ENCODE measurements at places on chromosomes 6 and 20. TPM values are rescaled to one million over a fixed set of nuclear protein-coding genes. Genes with fewer than 3 reads are reported as not detected.

DNA sequence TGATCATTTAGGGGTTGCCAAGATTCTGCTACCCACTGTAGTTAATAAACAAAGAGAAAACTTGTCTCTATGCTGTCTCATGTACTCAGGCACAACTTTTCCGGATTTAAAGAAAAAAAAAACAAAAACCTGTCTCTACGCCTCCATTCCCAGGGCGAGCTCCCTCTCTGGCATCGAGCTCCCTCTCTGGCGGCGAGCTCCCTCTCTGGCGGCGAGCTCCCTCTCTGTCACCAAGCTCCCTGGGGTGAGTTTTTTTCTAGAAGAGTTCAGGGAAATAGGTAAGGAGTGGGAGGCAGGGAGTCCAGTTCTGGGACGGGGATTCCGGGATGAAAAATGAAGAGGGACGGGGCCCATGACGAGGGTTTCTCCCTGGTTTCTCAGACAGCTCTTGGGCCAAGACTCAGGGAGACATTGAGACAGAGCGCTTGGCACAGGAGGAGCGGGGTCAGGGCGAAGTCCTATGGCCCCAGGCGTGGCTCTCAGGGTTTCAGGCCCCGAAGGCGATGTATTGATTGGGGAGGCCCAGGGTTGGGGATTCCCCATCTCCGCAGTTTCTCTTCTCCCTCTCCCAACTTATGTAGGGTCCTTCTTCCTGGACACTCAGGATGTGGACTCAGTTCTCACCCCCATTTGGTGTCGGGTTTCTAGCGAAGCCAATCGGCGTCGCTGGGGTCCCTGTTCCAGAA is 16.5 kb upstream of the HLA-A start:
- DNase-seq = peak; percentile 37

GRCh38 chr6:609905-610304 is 47.0 kb downstream of the HUS1B start:
- no peak for DNase-seq

DNA sequence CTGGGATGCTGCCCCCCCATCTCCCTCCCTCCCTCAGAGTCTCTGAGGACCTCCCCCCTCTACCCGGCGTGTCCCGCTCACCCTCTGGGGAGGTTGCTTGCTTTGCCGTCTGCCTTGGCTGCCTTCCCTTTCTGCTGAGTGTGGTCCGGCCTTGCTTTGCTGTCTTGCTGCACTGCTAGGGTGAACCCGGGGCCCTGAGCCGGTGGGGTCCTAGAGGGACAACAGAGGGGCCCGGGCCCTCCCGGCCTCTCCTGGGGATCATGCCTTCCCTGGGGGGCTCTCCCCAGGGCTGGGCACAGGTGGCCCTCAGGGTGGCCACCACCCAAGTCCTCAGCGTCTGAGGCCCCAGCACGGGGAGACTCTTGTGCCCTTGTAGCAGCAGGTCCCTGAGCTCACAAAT is 19.3 kb downstream of the SLCO4A1 start:
- no peak for DNase-seq

DNA sequence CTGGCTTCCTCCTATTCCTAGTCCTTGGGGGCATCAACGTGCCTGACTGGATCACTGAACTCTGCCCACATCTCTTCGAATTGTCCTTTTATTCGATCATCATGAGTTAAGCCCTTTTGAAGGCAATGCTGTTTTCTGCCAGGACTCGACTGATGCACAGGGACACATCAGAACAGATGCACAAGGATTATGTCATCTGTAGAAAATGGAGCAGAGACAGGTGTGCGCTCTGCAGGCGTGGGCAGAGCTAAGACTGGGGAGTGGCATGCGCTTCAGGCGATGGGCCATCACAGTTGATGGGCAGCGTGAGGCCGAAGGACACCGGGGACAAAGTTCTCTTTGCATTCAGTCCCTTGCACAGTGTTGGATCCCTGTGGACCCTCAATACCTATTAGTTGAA is 13.1 kb downstream of the GABRR1 start:
- DNase-seq = no peak

- DNase-seq = no peak
These were observed 19.6 kb downstream of the CTNNBL1 start for GRCh38 chr20:37713396-37713795.

DNA sequence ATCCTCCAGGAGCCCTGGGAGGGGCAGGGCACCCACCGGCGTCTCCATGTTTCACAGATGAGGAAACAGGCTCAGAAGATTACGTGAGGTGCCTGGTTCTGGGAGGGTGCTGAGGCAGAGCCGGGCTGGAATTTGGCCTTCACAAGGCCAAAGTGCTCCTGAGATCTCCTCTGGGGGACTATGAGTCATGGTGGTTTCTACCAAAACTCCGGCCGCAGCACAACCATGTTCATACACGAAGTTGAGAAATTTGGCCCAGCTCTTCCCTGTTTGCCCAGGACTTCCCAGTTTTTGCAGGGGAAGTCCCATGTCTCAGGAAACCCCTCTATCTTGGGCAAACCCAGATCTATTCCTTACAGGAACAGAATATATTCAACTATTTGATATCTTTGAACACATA is 172.9 kb upstream of the CDYL start:
- peak; percentile 97 for DNase-seq

DNA sequence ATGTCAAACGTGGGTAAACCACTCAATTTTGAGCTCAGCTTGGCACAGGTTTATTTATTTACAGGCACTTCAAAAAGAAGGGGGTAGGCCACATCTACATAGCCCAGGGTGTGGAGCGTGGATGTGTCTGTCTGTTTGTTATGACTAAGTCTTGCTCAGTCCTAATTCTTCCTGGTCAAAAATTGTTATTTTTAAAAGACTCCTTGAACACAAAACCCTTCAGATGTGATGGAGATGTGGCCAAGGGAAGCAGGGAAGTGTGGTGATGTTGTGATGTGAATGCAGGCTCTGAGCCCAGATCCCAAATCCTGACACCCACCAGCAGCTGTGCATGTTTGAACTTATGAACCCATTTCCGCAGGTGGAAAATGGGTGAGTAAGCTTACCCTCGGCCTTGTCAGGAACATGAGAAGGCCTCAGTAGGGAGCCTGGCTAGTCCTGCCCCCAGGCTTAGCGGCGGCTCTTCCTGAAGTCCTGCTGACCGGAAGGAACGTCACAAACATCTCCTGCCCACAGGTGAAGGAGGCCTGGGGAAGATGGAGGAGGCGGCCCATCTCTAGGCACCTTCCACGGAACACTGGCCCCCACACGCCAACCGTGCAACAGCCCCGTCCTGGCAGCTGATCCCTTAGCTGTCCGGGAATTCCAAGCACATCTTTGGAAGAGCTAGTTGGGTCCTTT is 119.7 kb downstream of the MYLK4 start:
- no peak for DNase-seq

DNA sequence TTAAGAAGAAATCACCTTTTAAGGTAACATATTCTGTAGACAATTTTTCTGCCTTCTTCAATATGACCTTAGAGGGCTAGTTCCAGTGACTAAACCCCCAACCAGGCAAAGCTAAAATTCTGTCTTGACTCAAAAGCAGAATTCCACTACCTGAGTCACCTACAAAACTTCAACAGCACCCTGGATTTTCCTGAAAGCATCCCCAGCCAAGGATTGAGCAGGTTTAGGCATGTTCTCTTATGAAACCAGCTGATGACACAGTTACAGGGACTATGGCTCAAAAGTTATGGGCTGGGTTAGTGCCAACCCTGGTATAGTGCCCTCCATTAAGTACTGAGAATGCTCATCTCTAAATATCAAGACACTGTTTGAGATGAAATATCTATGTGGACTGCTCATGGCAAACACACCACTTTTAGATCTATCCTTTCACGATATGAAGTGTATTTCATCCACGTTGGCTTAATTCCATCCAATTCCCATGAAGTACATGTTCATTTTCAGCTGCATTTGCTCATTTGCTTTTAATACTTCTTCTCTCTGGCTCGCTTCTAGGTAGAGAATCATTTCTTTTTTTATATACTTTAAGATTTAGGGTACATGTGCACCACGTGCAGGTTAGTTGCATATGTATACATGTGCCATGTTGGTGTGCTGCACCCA is 53.6 kb upstream of the TNFAIP3 start:
- no peak for DNase-seq

- peak; percentile 59 for DNase-seq
These were observed 241.4 kb downstream of the IBTK start for GRCh38 chr6:82006027-82006738.

DNA sequence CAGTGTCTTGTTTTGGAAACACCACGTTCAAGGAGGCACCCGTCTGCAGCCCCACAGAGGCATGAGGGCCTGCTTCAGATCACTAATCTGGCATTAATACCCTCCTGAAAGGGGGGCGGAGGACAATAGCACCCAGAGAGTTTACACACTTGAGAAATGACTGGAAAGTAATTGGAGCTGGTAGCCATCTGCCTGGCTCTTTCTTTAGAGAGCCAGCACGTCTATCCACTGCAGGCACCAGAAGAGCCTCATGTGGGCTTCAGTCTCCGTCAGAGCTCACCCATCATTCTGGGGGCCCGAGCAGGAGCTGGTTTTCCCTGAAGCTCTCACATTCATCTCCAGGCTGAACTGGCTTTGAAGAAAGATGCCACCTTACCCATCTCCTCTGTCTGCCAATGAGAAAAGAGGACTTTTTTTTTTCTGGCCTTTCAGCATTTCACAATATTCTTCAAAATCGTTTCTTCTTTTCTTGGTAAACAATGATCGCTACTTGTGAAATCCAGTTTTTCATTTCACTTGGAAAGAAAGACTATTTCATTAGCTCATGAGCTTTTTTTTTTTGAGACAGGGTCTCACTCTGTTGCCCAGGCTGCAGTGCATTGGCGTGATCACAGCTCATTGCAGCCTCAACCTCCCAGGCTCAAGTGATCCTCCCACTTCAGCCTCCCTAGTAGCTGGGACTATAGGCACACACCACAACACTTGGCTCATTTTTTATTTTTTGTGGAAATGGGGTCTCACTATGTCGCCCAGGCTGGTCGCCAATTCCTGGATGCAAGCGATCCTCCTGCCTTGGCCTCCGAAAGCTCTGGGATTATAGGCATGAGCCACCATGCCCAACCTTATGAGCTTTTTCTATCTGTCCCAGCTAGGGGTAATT is 124.7 kb upstream of the ZNF217 start:
- no peak for DNase-seq

- DNase-seq = no peak
These were observed 402.5 kb upstream of the FKBP1C start for GRCh38 chr6:62808565-62809293.

DNA sequence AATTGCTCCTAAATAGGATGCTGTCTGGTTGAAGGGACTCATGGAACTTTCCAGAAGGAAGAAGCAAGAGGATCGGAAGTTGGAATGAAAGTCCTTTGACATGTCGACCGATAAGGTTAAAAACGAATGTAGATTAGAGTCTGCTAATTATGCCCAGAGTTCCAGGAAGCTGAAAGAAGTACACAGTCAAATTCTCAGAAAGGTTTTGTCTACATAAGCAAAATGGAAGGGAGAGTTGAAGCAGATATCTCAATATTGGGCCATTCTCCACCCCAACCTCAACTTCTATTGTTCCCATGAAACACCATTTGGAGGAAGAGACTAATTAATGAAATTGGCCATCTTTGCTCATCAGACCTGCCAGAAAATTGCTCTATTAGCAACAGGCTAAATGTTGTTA is 64.0 kb downstream of the CAP2 start:
- DNase-seq = no peak

GRCh38 chr6:141790921-141791320 is 341.8 kb upstream of the GJE1 start:
- no peak for DNase-seq

GRCh38 chr6:131398176-131398575 is 174.8 kb upstream of the ARG1 start:
- peak; percentile 21 for DNase-seq

DNA sequence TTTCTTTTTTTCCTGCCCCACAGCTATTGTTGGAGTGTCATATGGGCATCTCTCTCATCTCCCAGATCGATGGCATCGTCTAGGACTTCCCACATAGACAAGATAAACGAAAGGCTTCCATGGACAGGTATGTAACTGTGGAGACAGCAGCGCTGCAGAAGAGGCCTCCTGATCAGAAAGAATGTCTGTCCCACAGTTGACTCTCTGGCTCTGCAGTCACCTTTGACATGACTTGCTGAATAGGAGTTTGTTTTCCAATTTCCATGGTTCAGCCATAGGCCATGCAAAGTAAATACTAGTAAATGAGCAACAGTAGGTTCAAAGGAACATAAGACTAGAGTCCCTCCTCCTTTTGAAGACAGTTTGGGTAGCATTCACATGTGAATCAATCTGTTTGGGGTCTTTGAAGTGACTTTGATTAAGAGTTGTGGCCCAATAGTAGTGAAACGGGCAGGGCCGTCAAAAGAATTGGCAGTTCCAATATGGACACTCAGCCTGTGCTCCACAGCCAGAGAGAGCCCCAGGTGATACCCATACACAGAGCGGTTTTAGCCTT is 134.7 kb upstream of the IFNGR1 start:
- DNase-seq = no peak

- peak; percentile 51 for DNase-seq
These were observed 138.0 kb downstream of the NFATC2 start for GRCh38 chr20:51404297-51405060.

DNA sequence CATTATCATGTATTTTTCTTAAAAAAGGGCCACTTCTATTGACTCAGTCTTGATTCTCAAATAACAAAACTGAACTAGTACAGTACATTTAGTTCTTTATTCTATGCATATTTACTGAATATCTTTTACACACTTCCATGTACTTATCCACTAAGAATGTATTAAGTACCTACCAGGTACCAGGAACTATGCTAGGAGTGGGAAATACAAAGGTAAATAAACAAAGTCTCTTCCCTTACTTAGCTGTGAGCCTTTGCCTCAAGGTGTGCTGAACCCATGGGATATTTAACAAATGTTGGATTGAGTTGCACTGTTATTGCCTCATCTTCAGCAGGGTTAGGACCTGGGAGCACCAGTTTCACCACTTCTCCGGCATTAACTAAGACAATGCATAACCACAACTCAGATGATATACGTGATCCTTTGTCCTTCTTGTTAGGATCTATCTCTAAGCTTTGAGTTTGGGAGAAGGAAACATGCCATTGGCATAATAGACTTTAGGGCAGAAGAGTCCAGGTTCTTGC is 533.9 kb downstream of the TFAP2B start:
- DNase-seq = no peak

DLK2 gene
- total RNA-seq = 0.64 TPM

MICAL1 gene
- 55.3 TPM for total RNA-seq

TUBB2B gene
- total RNA-seq = 5.2 TPM

RBM24 gene
- total RNA-seq = 32.4 TPM

BPIFB1 gene
- total RNA-seq = not detected

HSPA12B gene
- under 0.01 TPM for total RNA-seq

ZSCAN23 gene
- 9.0 TPM for total RNA-seq

HFE gene
- 15.5 TPM for total RNA-seq

ROS1 gene
- total RNA-seq = 0.32 TPM
